CD4-positive, alpha-beta T cell treated with Interleukin-10 for 1 hour (primary cell): ENCODE measurements at places on chromosomes 2 and 18.

DNA sequence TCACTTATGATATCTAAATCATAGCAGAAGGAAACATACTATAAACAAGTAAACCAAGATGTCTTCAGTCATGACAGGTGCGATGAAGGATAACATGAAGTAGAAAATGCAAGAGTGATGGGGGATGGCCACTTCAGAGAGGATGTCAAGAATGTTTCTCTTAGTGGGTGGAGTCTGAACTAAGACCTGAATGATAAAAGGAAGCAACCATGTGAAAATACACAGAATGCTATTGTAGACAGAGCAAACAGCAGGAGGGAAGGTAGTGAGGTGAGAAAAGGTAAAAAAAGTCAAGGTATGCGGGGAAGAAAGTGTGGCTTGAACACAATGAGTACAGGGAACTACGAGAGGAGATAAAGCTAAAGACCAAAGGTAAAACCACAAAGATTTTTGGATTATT is 341.6 kb downstream of the FBXO15 start:
- no peak for DNase-seq

- DNase-seq = peak; percentile 83
These were observed 13.7 kb upstream of the GAL3ST2 start for GRCh38 chr2:241762933-241763369.

GRCh38 chr2:211948932-211949331 is 589.7 kb downstream of the ERBB4 start:
- no peak for DNase-seq

GRCh38 chr2:157414050-157414449 is 29.8 kb downstream of the CYTIP start:
- DNase-seq = peak; percentile 56
